ENCODE measurements at places on chromosomes 6 and 20.

GRCh38 chr6:146304181-146304580 is 239.5 kb upstream of the RAB32 start:
- no peak for DNase-seq

DNA sequence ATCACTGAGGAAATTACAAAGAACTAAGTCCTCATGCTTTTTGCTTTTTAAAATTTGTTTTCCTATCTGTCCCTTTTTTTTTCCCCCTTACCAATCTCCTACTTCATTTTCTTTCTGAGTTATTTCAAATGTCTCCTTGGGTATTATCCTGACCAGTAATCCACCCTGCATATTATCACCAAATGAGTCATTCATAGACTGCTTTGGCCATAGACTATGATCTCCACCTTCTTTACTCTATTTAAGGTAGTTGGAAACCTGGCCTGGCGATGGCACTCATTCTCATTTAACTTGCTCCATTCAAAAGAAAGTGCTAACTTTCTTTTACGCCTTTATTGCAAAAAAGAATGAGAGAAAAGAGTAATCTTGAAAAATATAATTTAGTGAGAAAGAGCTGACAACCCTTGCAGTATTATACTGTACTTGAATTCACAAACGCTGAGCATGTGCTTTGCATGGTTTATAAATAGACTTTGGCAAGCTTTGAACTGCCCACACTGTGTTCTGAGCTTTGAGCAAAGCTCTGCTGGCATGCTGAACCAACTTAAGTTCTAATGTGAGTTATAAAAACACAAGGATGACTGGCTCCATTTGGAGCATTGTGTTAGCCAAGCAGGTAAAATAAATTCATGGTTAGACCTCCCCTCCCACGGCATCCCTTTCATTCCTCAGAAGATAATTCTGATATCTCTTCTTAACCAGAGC is 198.9 kb downstream of the NKAIN2 start:
- no peak for DNase-seq

DNA sequence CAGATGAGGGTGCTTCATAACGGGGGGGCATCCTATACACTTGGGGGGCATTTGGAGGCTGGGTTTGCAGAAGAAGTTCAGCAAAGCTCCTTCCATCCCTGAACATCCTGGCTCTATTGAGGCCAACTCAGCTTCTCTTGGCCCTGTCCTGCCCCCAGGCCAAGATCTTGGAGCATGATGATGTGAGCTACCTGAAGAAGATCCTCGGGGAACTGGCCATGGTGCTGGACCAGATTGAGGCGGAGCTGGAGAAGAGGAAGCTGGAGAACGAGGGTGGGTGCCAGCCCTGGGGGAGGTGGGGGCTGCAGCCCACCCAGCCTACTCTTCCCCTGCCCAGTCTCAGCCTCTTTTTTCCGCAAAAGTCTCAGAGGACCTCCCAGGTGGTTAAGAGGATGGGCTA is 17.2 kb downstream of the GDAP1L1 start:
- DNase-seq = no peak

DNA sequence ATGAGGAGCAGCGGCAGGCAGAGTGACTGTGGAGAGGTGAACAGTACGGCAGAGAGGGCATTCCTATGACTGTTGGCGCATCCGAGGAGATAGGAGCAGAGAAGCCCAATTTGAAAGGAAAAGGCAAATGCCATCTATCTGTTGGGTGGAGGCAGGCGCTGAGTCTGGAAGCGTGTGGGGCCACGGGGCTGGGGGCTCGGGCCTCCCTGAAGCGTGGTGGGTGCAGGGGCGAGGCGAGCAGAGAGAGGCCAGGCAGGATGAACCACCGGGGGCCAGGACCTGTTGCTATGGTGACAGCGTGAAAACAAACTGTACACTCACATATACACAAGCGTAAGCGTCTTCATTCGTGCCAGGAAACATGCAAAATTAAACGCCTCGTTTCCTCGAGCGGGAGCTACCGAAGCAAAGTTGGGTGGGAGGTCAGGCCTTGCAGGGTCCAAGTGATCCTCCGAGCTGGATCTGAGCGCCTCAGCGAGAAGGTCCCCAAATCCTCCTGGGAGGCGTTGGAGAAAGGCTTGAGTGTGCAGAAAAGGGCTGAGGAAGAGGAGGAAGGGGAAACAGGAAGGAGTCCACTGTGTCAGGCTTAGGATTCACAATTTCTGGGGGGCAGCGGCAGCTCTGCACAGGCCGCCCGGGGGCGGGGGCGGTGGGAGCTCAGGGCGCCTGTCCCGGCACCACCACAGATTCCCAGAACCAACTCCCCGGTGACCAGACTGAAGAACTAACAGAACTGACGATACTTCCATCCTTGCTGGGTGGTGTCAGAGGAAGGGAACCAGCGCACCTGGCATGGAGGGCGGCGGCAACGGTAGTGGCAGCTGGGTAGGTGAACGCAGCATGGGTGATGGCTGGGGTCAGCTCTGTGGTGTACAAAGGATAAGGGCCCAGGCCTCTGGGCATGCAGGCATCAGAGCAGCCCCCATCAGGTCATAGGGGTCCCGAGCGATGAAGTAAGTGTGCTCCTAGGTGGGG is 68.2 kb downstream of the KHDC1L start:
- DNase-seq = no peak

GRCh38 chr6:26604026-26604425 is 7.3 kb downstream of the ABT1 start:
- no peak for DNase-seq

- no peak for DNase-seq
Observed at GRCh38 chr6:150456902-150457643, 88.3 kb downstream of the IYD start.

All from NCI-H446 treated with DMSO at 0.1 percent for 48 hours (cell line).